ENCODE measurements at places on chromosomes 7 and 10.

- DNase-seq, result no peak
Measured at GRCh38 chr7:73985737-73986141, 42.2 kb upstream of the ELN start.

DNA sequence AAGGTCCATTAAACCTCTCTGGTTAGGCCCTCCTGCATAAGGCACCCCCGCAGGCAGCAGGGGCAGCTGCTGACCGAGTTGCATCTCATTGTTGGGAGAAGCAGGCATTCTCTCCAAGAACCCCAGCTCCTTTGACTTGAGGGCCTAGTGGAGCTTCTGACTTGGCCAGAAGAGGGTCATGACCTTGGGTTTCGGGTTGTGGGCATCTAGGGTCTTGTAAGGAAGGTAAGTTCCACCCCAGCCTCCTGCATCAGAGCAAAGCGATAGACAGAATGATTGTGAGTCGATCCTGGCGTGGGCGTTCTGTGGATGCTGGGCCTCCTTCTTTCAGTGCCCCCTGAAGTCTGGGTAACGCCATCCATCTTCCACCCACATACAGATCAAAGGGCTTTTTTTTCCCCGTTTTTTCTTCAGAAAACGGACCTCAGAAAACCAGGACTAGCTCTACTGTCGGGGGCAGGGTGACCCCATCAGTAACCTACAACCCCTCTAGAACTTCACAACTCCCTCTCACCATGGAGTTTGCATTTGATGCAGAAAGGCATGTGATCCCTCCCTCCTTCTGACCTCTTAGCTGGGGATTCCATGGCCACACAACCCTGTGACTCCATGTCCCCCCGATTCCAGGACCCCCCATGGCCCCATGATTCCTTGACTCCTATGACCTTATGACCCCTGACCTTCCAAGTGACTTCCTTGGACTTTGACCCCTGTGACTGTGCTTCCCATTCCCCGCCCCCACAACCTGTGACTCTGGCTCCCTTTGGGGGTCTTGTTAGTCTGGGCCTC, 3.0 kb downstream of the SEMA4G start:
- no peak for DNase-seq

- DNase-seq, result no peak
Measured at GRCh38 chr7:112137141-112138101, 68.8 kb downstream of the DOCK4 start.

DNA sequence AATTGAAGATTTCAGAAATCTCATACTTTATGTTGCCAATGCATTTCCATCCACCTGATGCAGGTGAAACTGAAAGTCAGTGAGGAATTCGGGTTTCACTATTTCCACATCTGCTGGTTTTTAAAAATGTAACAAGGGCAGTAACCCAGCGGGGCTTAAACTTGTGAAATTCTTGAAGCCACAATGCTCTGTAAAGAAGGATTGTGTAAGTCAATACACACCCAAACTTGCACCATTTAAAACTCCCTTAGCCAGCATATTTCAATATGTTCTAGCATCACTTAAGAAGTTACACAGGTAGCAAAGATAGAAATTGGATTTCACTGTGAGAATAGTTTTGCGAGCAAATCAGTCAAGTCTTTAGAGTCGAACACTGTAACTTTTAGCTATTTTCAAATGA, 386.1 kb downstream of the PLXDC2 start:
- no peak for DNase-seq

DNA sequence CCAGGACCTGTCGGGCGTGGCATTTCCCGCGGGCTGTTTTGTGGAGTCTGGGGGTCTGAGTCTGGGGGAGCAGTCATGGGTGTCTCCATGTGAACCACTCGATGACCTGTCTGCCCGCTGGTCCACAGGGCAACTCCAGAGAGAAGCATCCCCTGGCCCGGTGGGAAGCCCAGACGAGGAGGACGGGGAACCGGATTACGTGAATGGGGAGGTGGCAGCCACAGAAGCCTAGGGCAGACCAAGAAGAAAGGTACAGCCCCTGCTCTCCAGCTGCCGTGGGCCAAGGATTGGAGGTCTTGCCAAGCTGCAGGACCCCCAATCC, 14.7 kb downstream of the LAT2 start:
- DNase-seq, result no peak

- no peak for DNase-seq
Measured at GRCh38 chr7:91915401-91916050, 25.1 kb upstream of the AKAP9 start.

DNA sequence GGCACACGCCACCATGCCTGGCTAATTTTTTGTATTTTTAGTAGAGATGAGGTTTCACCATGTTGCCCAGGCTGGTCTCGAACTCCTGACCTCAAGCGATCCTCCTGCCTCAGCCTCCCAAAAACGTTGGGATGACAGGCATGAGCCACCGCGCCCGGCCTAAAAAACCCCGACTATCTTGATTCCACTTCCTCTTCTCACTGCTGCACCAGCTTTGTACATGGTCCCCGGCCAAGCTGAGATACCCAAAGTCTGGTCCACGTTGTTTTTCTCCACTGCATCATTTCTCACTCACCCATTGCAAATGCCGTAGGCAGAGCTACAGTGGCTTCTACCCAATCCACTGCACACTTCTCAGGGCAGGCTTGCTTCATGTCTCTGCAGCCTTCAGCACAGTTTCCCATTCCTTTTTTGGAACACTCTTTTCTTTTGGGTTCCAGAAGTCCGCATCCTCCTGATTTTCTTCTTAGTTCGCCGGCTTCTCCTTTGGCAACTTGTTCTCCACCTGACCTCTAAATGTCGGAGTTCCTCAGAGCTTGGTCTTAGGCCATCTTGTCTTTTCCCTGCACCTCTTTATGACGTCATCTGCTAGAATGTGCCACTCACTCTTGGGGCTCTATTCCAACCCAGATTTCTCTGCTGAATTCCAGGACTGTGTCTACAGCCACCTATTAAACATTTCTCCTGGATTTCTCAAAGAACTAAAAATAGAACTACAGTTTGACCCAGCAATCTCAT, 6.0 kb upstream of the GNB2 start:
- no peak for DNase-seq

DNA sequence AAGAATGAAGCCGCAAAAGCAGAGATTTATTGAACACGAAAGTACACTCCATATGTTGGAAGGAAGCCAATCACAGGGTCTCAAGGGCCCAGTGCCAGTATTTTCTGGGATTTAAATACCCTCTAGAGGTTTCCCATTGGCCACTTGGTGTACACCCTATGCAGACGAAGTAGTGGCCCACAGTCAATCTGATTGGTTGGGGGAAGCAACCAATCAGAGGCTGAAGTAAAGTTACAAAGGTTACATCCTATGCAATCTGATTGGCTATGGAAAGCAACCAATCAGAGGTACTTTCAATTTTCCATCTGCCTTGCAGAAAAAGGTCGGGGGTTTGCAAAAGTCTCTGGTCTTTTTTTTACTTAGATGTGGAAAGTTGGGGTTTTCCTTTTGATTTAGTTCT, 481.3 kb upstream of the NRP1 start:
- no peak for DNase-seq

DNA sequence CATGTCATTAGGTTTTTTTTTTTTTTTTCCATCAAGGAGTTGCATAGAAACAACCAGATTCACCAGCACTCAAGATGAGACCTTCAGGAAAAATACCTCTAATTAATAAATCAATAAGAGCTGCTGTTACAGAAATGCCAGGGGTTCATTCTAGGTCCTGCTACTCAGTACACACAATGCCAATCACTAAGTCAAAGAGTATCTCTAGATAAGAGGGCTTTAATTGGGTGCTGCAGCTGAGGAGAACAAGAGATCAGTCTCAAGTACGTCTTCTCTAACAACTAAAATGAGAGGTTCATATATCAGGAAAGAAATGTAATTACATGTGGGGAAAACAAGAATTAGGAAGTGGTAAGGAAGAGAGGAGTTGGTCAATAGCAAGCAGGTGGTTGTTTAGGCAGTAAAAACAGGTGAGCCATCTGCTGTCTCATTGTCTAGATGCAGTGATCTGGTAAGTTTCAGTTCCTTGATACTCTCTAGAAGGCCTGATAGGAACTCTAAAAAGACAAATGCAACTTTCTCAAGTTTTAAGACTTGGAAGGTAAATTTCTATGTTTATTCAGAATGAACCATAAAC, 272.9 kb upstream of the ZWINT start:
- DNase-seq, result no peak

- DNase-seq, result no peak
Measured at GRCh38 chr7:31125171-31125570, 73.1 kb downstream of the ADCYAP1R1 start.

DNA sequence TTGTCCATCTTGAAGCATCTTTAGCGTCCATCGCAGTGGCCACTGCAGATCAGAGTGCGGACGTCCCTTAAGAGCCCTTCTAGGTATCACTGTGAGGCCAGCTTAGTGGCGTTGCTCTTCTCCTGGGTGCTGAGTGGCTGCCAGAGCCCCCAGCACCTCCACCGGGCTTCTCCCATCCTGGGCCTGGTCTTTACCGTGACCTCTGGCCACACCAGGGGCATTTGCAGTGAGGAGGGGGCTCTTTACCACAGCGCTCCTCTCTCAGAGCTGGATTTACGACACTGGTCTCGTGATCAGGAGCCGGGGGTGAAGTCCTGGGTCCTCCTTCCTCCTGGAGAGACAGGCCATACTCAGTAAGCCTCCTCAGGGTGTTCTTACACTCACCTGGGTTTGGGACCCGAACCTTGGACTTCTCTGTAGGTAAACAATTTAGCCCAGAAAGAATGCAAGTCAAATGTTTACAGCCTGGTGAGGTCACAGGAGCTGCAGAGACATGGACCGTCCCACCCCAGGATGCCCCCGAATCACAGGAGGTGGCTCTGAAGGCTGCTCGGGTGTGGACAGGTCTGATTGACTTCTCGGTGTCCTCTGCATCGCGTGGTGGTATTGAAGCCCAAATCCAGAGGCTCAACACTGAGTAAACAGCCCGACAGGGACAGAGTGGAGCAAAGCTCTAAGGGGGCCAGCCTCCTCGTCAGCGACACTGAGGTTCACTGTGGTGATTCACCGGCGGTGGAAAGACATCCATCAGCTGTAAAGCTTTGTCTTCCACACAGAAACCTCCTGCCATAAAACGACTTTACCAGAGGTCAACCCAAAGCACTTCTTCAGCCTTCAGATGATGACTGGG, 33.0 kb downstream of the JAKMIP3 start:
- no peak for DNase-seq

DNA sequence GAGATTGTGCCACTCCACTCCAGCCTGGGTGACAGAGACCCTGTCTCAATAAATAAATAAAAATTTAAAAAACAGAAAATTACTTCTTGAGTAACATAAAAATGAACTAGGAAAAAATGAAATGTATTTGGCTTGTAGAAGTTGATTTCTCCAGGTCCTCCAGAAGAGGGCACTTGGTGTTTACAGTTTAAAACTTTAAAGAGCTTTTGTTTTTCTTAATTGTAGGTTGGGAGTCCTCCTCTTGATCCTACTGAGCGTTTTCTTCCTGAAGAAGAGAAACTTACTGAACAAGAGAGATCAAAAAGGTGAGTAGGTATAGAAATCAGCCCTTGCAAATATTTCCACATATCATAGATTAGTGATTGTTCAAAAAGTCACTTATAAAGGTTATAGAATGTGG, 16.2 kb downstream of the KIFBP start:
- no peak for DNase-seq

DNA sequence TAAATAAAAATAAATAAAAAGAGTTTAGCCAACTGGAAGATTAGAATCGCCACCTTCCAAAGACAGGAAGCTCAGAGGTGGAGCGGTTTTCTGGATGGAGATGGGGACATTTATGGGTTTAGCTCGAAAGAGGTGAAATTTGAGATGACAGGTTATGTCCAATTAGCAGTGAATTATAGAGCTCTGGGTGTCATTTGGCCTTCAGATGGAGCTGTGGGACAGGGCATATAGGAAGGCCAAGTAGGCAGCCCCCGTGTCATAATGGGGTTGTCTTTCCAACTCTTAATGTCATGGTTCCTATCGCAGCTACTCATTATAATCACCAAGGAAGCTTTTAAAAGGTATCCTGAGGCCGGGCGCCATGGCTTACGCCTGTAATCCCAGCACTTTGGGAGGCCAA, 21.0 kb upstream of the EEPD1 start:
- DNase-seq, result no peak

- DNase-seq, result no peak
Measured at GRCh38 chr7:130384371-130384801, 4.1 kb downstream of the CPA1 start.
